ENCODE measurements at places on chromosomes 11 and 22. TPM values are rescaled to one million over a fixed set of nuclear protein-coding genes. Genes with fewer than 3 reads are reported as not detected.

The MOGAT2 gene
- not detected for total RNA-seq

The DERL3 gene
- total RNA-seq = 2.0 TPM

The MS4A12 gene
- not detected for total RNA-seq

The ALG9 gene
- 28.6 TPM for total RNA-seq

- no peak for DNase-seq
Measured at GRCh38 chr11:108944471-108945178, 279.8 kb downstream of the DDX10 start.

GRCh38 chr11:1479006-1479677 is 7.4 kb downstream of the MOB2 start:
- DNase-seq = no peak

- no peak for DNase-seq
Measured at GRCh38 chr11:6650980-6651379, 4.6 kb downstream of the DCHS1 start.
